Left lung (tissue), 14 donors: ENCODE measurements at places on chromosomes 3 and 15. TPM values are rescaled to one million over a fixed set of nuclear protein-coding genes. Genes with fewer than 3 reads are reported as not detected.

PROS1 gene
- 119 TPM for total RNA-seq

MOBP gene
- total RNA-seq: 0.09 TPM

SLC24A5 gene
- total RNA-seq: 0.50 TPM

DUOX2 gene
- 2.0 TPM for total RNA-seq

CDHR4 gene
- 0.20 TPM for total RNA-seq

DNA sequence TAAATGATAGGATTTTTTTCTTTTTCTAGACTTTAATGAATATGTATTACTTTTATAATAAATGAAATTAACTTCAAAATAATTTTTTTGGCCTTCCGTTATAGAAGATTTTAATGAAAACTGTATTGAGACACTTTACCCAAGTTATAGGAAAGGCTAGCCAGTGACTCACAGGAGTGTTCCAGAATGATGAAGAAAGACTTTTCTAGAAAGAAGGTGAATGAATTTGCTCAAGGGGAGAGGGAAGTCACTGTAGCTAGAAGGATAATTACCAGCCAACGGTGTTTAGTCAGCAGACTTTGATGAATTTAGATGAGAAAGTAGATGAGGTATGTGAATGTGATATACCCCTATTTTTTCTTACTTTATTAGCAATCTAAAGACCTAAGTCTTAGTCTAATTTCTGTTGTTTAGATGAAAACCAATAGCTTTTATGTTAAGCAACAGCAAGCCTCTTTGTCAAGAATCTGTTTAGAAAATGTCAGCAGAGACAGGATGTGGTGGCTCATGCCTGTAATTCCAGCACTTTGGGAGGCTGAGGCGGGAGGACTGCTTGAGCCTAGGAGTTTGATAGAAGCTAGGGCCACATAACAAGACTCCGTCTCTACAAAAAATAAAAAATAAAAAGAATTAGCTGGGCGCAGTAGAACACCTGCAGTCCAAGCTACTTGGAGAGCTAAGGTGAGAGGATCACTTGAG is 3.2 kb downstream of the ALAS1 start:
- H3K27me3 ChIP-seq: no peaks in the 10 kb centered on the region
- H3K27ac ChIP-seq: peak overlapping the region; percentile 51
- H3K4me3 ChIP-seq: peak overlapping the region; percentile 10
- peaks cover 45% of the 10 kb centered on the region for H3K4me1 ChIP-seq

DNA sequence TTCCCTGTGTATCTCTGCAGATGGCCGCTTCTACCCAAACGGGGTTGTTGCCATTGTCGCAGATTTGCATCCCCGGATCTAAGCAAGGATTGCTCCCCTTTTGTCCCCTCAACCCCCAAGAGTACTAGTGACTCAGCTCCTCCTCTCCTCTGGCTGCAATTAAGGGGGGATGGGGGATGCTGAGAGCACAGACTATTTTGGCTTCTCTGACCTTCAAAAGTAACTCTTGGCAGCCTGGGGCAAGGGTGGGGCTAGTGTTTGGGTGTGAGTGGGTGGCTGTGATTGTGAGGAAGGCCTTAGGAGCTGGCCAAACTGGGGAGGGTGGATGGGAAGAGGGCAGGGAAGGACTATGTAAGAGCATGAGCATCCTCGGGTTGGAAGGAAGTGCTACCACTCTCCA is 1.2 kb upstream of the MAP1A start:
- no peak overlapping the region for H3K4me3 ChIP-seq
- H3K4me1 ChIP-seq: peaks cover 3% of the 10 kb centered on the region
- H3K27me3 ChIP-seq: no peaks in the 10 kb centered on the region

DNA sequence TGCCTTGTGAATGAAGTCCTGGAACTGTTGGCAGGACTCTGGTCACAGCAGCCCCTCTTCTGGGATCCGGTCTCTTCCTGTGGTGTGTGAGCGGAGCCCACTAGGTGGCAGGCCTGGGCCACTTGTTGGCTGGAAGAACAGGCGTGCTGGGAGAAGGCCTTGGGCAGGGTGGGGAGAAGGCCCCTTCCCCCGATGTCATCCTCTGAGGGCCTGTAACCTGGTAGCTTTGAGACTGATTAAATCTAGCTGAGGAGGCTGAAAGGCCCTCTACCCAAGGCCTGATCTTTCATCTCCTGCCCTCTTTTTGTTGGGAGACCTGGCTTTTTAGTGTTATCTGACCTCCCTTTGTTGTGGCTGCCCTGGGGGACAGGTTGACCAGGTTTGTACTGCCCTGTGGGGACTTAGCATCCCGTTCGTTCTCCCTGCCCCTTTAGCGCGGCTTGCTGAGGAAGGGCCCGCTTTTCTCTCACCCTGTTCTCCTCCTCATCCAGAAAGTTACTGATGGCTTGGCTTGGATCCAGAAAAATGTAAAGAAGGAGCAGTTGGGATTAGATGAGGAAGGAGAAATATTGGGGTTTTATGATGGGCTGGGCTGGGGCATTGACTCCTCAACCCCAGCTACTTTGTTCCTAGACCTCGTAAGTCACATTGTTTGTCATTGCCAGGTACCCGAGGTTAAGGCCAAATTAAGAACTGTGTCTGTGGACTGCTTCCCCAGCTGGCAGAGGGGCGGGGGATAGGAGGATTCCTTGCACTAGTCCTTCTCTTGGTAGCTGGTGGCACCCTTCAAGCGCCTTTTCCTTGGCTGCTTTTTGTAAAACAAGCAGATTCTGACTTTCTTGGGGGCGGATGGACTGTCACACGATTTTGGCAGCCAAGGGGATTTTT is 48.5 kb downstream of the CHCHD6 start:
- no peak overlapping the region for H3K4me3 ChIP-seq
- H3K4me1 ChIP-seq: peaks cover 8% of the 10 kb centered on the region
- peak overlapping the region; percentile 28 for H3K27ac ChIP-seq
- no peaks in the 10 kb centered on the region for H3K36me3 ChIP-seq
- no peaks in the 10 kb centered on the region for H3K27me3 ChIP-seq
- DNase-seq: peak; percentile 84

- peaks cover 65% of the 10 kb centered on the region for H3K4me1 ChIP-seq
- no peaks in the 10 kb centered on the region for H3K27me3 ChIP-seq
- DNase-seq: no peak
Observed at GRCh38 chr15:90097475-90097874, 4.8 kb downstream of the IDH2 start.

DNA sequence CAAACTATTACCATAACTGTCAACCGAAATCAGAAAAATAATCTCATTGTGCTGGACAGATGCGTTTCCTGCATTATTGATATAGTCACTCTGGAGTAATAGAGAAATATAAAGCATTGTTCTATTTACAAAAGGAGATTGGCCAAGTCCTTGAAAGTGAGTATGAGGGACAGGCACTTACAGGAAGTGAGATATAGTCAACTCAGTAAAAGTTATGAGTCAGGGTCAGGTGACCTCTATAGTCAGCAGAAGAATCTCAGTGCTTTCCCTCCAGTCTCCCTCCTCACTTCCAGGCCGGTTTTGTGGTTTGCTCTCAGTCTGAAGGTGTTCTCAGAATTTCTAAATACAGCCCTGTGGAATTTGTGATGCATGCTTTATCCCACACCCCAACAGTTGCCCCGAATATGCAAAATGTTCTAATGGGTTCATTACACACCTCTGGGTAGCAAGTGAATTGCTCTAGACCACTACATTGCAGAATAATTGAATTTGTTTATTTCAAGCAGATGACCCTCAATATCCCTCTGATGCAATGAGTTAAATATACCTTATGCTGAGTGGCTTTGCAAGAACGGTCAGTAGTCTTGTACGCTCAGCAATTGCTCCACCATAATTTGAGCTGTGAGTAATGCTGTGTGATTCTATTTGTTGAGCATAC is 787.7 kb downstream of the MCTP2 start:
- peaks cover 4% of the 10 kb centered on the region for H3K4me1 ChIP-seq
- H3K27me3 ChIP-seq: no peaks in the 10 kb centered on the region
- H3K27ac ChIP-seq: no peak overlapping the region
- no peak overlapping the region for H3K4me3 ChIP-seq
- peak; percentile 8 for DNase-seq

GRCh38 chr3:49785565-49786356 is 581 bp downstream of the IP6K1 start:
- H3K27ac ChIP-seq: peak overlapping the region; percentile 91
- peak; percentile 49 for DNase-seq
- no peaks in the 10 kb centered on the region for H3K27me3 ChIP-seq
- H3K4me3 ChIP-seq: peak overlapping the region; percentile 85
- H3K4me1 ChIP-seq: peaks cover 49% of the 10 kb centered on the region
- no peaks in the 10 kb centered on the region for H3K36me3 ChIP-seq
